Epithelial cell of prostate (primary cell): ENCODE measurements at places on chromosomes 6 and 20.

DNA sequence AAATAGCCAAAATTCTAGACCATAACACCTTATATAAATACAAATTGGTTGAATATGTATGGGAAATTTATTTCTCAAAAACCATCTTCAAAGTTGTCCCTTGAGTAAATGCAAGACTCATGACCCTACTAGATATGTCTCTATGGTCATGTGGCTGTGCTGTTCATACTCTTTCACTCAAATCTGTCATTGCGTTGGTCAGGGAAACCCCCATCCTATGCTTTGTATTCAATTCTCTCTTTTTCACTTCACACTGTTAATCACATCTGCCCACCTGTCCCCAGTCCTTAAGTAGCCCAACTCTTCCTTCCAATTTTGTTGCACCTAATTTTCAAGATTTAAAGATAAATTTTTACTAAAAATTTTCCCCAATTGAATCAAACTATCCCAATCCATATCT lies 51.0 kb downstream of the RPS12 start:
- no peak for DNase-seq

- no peak for DNase-seq
Observed at GRCh38 chr20:25553819-25554296, 31.5 kb downstream of the NINL start.

- no peak for DNase-seq
Observed at GRCh38 chr6:87071683-87072082, 23.2 kb downstream of the CGA start.

GRCh38 chr6:160742090-160742489 lies 40.0 kb downstream of the PLG start:
- no peak for DNase-seq

DNA sequence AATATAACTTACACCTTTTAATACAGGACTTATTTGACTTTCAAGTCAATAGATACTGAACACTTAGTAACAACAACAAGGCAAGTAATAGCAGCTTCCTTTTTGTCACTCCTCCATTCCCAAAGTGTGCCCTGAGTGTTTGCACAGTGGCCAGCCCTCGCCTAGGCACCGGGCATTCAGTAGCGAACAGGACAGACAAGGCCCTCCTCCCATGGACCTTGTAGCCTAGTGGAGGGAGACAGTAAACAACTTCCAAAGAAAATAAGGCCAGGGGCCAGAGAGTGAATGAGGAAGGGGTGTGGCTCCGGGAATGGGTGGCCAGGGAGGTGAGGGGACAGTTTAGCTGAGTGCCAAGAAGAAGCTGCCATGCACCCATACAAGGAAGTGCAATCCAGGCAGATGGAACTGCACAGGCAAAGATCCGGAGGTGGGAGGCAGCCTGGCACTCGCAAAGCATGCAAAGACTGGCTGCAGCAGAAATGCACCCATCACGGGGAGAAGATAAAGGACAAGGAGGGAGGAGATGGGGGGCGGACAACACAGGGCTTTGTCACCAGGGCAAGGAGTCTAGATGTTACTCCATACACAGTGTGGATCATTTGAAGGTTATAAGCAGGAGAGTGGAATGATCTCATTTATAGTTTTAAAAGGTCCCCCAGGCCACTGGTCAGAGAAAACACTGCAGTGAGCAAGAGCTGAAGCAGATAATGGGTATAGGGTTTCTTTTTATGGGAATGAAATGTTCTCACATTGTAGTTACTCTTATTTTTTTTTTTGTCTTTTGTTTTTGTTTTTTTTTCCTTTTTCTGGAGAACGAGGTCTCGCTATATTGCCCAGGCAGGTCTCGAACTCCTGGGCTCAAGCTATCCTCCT lies 32.2 kb downstream of the ATP9A start:
- no peak for DNase-seq

- peak; percentile 36 for DNase-seq
Observed at GRCh38 chr6:43809417-43810305, 39.6 kb downstream of the VEGFA start.

- DNase-seq = no peak
Observed at GRCh38 chr20:37362821-37363220, 16.9 kb downstream of the SRC start.

DNA sequence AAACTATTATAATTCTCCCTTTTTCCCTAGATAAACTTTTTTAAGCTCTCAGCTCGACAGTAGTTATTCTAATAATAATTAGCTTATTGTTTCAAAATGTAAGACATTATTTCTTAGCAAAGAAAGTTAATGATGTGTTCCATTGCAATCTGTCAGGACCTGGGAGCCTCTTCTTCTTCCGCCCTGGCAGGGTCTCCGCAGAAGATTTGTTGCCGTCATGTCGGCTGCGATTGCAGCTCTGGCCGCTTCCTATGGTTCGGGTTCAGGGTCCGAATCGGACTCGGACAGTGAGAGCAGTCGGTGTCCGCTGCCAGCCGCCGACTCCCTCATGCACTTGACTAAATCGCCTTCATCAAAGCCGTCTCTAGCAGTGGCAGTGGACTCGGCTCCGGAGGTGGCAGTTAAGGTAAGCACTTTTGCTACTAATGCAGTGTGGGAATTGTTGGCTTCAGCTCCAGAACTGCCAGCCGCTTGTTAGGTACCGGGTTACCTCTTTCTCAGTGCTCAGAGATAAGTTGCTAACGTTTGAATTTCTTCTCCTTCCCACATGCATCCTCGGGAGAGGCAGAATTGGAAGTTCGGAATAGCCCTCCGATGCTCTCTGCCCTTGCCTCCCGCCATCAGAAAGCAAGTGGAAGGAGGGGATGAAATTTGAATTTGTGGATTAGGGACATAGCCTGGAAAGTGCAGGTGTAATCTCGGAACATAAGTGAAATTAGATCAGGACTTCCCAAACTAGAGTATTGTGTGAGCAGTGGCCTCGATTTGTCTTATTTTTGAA lies at the start of gene CDC40:
Gene CDC40 (plus strand): TSS at position 200 of the 781 bp plus-strand sequence. CDS start 18 bp downstream, at position 218.
- DNase-seq = no peak

GRCh38 chr6:101396548-101397173 lies 3.2 kb downstream of the GRIK2 start:
- no peak for DNase-seq

GRCh38 chr6:39599973-39600372 lies 125.2 kb downstream of the KIF6 start:
- no peak for DNase-seq
